ENCODE measurements at places on chromosomes 7 and 10. TPM values are rescaled to one million over a fixed set of nuclear protein-coding genes. Genes with fewer than 3 reads are reported as not detected.

The PLOD3 gene
- 65.4 TPM for total RNA-seq

DNA sequence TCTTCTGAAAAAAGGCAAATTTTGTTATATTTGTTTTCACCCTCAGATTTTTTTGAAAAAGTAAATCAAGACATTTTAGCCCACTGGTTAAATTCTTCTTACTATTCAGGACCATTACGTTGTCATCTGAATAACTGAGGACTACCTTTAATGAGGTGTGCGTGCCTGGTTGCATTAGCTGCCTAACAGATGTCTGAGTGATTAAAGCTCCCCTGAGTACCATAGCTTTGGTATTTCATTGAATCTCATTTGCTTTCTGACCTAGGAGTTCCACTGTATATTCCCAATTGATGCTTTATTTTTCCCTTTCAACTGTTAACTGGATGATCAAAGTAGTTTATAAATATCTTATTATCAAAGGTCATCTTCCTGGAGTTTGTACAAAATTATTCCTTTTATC, 410.0 kb upstream of the SEMA3D start:
- no peak for DNase-seq

- no peak for DNase-seq
Measured at GRCh38 chr7:116592041-116592355, 67.2 kb downstream of the CAV1 start.

GRCh38 chr10:118358327-118358726, 16.2 kb upstream of the FAM204A start:
- DNase-seq: no peak

GRCh38 chr7:113404245-113404644, 285.9 kb upstream of the SMIM30 start:
- DNase-seq: no peak

The ODAD2 gene
- total RNA-seq: 0.32 TPM

GRCh38 chr7:114133717-114134116, 214.9 kb upstream of the PPP1R3A start:
- no peak for DNase-seq

GRCh38 chr7:24700521-24701260, 56.6 kb downstream of the GSDME start:
- no peak for DNase-seq

The PAPSS2 gene
- 74.3 TPM for total RNA-seq
